ENCODE measurements at places on chromosomes 5 and 9.

DNA sequence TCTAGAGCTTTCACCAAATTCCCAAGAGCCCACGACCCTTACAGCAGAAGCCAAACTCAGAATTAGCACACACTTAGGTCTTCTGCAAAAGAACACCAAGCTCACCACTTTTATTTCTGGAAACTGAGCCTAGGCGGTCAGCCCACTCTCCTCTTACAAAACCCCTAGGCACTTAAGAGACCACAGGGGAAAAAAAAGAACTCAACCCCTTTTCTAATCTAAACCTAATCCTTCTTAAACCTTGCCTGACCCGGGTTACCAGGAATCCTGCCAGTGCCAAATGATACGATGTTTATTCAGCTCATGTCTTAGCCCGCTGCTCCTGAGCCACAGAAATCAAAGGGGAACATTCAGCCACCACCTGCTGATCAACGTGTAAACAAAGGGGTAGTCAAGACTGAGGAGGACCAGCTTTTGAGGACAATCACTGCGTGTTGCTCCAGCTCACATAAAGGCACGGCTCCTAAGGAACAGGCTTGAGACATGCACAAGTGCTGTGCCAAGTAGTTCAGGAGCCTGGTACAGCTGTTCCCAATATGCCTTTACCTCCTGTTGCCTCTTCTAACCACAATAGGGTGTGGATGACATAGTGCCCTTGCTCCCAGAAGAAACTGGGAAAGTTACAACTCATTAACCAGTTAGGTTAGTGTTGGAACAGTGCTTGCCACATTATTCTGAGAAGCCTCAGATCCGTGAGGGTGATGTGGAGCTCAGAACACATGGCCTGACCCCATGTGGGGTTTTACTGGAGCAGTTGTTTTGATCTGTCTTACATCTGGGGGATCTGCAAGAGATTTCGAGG, 49.3 kb downstream of the ZFAND5 start:
- no peak for DNase-seq

- no peak for DNase-seq
Measured at GRCh38 chr5:180555168-180555921, 36.0 kb downstream of the SCGB3A1 start.

DNA sequence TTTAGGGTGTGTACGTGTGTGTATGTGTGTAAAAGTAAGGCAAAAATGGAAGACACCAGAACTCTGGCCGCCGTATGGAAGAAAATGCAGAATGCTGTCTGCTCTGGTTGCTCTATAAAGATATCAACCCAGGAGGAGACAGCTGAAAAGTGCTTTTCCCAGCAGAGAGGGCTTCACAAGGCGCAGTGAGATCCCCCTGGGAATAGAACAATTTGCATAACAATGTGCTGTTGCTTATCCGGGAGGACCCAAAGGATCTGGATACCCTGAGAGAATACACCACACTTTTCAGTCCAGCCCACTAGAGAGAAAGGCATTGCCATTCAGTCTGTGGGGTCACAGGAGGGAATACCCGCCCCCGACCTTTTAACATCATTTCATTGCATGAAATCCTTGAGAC, 230.6 kb downstream of the EBF1 start:
- DNase-seq, result no peak

DNA sequence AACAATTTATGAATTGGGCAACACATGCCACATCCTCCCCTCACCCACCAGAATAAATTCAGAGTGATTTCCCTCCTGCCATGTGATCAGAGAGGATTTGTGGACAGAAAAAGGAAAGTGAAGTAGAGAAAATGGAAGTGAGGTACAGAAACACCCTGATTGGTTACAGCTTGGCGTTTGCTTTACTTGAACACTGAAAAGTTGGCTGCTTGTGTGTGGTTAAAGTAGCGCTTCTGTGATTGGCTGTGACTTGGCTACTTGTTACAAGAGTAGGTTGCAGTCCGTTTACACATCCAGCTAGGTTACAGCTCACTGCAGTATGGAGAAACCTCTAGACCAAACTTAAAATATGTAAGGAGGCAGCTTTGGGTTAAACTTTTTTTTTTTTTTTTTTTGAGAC, 205.2 kb upstream of the ZNF608 start:
- DNase-seq, result no peak

- DNase-seq, result no peak
Measured at GRCh38 chr9:135693265-135693664, 6.0 kb downstream of the SOHLH1 start.

DNA sequence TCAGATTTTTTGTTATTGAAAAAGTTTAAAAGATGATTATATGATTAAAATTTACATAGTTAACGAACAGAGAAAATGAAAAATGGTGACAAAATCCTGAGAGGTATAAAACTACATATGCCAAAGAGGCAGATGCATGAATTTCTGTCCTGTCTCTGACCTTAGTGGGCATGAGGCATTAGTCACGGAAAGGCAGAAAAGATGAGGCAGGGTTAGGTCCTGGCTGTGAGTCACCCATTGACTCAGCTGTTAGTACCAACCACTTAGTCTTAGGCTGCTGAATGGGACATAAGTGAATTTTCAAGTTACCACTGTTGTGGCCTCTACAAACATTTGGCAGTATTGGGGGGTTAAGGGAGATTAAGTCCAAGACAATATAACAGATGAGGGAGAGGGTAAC, 33.1 kb downstream of the RASA1 start:
- DNase-seq, result peak; percentile 33

GRCh38 chr9:88230612-88231011, 92.3 kb upstream of the SPATA31C2 start:
- no peak for DNase-seq

- no peak for DNase-seq
Measured at GRCh38 chr5:170296935-170297588, 515 bp downstream of the LCP2 start.

DNA sequence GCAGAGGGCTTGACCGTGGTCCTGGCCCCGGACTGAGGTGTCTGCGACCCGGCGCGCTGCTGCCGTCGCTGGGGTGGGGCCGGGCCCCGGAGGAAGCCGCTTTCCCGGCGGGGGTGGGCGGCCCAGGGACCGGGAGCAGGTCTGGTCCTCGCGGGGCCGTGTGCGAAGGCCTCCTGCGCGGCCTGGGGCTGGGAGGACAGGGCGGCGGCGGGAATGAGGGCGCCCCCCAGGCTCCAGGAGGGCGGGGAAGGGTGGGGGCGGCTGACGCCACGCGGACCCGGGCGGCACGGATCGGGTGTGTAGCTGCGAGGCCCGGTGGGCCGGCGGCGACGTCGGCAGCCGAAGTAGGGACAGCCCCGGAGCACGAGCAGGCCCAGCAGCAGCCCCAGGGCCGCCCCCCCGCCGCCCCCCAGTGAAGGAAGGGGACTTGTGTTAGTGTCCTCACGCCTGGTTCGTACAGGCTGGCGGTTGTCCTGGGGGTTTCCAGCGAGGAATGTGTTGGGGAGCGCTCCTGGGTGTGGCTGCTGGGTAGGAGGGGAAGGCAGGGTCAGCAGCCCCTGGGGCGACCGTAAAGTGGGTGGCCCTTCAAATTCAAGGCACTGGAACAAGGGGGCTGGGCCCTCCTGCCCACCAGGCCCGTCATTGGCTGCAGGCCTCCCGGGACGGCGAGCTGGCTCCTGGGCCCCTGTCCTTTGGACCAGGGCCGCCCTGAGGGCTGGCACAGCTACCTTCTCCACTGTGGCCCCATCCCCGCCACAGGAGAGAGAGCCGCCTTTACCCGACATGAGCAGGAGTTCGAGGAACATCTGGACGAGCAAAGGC, 597 bp upstream of the TMEM250 start:
- no peak for DNase-seq

DNA sequence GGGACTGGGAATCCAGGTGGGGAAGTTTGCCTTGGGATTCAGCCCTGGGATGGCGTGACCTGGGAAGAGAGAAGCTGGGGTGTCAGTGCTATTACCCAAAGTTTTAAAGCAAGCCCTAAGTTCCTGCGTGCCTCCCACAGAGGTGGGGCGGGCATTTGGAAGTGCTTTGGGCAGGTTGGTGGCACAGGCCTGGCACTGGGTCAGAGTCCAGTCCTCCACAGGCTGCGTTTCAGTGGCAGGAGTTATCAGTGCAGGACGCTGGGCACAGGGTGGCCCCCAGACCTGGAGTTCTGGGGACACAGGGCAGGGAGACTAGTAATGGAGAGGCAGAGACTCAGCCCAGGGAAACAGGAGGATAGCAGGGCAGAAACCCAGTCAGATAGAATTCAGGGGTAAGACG, 147.2 kb downstream of the MAST4 start:
- DNase-seq, result no peak

DNA sequence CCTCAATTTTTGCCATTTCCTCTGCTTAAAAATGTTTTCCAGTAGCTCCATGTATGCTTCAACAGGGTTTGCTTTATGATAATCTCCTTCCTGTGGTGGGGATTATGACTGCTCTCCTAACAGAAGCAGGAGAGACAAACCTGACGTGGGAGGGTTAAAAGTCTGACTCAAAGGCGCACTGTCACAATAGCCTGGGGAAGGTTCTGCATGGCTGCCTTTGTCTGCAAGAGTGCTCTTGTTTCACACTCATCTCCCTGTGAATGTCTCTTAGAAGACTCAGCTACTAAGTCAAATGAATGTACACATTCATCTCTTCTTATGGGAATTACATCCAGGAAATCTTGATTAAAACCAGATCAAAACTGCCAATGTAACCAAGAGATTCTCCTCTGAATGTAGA, 90.9 kb upstream of the MTAP start:
- no peak for DNase-seq

DNA sequence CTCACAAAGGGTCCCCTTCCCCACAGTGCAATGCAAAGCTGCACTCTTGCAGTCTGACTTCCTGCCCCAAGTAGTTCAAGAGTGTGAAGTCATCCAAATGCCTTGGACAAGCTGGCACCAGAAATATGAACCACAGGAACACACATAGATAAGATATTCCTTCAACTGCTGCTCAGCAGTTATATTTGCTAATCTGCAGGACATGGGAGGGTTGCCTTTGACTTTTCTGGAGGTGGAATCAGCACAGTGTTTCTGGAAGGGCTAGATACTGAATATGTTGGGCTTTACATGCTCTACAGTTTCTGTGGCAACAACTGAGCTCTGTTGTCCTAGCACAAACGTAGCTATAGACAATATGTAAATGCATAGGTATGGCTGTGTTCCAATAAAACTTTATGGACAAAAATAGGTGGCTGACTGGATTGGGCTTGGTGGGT, 96.7 kb upstream of the PCA3 start:
- DNase-seq, result no peak

GRCh38 chr9:86043999-86044398, 55.4 kb downstream of the GOLM1 start:
- no peak for DNase-seq

All from activated T-cell treated with anti-CD3 and anti-CD28 coated beads for 4 hours (primary cell).